Stimulated activated CD8-positive, alpha-beta memory T cell treated with anti-CD3 and anti-CD28 coated beads, Interleukin-4, amount 100 ng/mL, for 4 hours (primary cell): ENCODE measurements at places on chromosomes 2 and 18.

DNA sequence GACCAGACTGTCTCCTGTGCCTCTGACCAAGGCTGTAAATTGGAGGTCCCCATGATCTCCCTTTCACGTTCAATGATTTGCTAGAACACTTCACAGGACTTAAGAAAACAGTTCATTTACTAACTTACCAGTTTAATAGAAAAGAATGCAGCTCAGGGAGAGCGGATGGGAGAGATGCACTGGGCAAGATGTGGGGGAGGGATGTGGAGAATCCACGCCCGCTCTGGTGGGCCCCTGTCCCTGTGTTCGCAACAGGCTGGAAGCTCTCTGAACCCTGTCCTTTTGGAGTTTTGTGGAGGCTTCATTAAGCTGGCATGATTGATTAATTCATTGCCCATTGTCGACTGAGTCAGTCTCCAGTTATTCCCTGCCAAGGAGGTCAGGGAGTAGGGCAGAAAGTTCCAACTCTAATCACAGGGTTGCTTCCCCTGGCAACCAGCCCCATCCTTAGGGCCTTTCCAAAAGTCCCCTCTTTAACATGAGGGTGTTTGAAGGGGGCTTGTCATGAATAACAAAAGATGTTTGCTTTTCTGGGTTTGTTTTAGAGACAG is 257.1 kb downstream of the ACKR3 start:
- no peak for DNase-seq

DNA sequence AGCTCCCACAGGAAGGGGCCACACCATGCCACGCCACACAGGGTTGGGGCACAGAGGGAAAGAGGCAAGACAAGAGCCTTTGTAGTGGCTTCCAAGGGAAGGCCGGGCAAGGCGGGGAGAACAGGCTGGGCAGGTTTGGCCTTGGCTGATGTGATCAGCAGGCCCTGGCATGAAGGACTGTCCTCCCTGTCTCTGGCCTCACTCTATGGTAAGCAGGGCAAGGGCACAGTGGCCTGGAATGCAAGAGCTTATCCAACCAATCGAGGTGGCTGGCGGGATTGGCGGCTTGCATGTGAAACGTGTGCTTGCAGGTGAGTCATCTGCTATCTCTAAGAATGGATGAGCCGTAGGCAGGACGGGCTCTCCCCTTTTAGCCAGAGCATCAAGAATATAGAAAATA is 6.4 kb upstream of the ATP9B start:
- DNase-seq, result no peak

GRCh38 chr18:2857491-2858131 is 10.8 kb downstream of the EMILIN2 start:
- DNase-seq, result no peak

GRCh38 chr18:23588836-23589560 is 2.7 kb upstream of the NPC1 start:
- no peak for DNase-seq

DNA sequence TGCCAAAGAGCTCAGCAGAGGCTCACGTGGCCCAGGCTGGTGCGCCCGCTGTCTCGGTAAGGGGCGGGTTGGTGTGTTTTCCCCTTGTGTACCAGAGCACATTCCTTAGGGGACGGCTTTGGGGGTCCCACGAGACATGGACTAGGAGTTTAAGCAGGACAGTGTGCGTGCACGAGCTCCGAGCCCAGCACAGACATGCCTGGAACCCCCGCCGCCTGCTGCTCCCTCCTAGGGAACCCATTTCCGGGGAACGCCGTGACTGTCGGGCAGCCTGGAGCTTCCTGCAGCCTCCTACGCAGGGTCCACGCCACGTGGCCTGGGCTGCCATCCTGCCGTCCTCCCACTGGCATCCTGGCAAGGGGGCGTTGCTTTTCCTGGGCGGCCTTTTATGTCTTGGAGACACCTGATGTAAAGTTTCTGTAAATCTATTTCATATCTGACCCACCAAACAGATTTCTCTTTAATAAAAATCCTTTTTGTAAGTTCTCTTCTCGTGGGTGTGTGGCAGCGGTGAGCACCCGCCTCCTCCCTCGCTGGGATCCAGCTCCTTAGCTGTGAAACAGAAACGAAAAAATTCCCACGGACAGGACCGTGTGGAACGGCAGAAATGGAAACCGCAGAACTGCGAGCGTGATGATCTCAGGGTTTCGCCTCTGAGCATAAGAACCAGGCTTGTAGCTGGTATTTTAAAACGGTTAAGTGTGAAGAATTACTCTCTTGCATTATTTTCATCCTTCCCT is 43.5 kb upstream of the KCNG2 start:
- no peak for DNase-seq

DNA sequence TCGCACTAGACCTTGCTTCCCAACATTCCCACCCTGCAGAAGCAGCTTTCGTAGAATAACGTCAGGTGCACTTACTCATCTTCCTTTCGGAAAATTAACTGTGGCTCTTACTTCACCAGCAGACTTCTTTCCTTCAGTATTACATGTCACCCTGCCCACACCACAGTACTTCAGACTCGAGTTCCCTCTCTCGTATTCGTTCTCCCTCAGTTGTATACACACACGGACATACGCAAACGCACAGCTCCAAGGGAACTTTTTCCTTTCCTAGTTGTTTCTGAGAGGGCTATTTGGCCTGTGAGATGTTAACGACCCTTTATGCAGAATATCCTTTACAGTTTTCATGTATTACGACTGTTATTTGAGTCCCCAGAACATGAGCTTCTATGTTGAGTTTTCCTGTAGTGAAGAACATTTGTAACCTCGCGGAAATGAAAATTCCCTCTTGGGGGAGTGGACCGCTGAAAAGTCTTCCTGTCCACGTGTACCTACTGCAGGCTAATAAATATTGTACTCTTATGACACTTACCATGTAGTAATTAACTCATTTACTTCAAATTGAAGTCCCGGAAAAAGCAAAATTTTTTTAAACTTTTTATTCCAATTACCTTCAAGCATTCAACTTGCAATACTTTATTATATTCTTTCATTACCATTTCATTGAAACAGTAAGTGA is 908 bp downstream of the ERLEC1 start:
- DNase-seq, result no peak

DNA sequence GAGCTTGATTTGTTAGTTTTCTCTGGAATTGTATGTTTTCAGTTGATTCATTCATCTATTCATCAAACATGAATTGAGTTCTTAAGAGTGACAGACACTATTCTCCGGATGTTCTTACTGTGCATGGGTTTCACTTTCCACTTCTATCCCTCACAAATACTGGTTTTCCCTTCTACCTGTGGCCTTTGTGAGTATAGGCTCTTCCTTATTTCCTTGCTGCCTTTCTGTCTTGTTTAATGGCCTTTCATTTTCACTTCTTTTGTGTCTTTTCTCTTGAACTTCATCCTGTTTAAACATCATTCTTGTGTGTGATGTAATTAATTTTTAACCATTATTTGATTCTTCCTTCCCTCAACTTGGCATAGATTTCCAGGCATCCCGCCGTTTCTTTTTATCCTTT is 90.7 kb downstream of the CRIM1 start:
- DNase-seq, result no peak

DNA sequence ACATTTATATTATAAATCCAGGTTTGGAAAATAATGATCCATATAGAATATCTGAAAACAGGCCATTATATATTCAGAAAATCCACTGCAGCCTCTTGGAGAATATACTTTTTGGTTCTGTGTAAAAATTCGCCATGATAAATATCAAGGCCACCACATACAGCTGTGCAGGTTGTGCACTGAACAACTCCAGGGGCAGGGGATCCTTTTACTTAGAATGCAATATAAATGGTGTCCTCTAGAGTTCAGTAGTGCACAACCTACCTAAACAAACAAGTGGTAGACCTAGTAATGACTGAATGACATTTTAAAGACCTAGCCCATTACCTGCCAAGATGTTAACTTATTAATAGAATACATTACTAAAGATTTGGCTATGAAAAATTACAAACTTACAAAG is 22.4 kb downstream of the MOGAT1 start:
- DNase-seq, result no peak

DNA sequence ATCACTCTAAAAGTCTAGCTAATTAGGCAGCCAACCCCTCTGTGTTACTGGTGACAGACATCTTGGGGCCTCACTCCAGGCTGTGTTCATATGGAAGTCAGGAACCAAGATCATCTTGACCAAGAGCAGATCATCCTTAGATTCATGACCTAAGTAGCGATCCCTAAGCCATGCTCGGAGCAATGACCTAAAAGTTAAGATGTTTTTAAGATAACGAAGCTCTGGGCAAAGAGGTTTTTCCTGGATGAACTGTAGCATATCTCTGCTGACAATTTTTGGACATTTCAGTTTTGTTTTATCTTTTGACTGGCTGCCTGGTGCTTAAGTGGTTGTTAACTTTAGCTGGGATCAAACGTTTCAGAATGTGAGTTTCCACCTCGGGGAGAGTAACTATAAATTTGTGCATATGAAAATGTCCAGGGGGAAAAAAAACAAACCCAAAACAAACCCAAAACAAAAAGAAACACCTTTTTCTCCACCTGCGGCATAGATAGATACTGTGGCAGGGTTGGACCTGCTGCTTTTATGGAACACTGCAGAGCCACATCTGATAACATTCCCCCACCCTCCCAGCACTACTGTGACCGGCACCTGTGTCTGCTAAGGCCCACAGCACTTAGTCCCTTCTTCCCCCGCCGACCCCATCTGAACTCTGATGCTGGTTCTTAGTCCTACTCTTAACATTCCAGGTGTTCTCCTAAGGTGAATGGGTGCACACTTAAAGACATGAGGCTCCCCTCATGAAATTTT is 45.5 kb downstream of the EPAS1 start:
- DNase-seq, result no peak

DNA sequence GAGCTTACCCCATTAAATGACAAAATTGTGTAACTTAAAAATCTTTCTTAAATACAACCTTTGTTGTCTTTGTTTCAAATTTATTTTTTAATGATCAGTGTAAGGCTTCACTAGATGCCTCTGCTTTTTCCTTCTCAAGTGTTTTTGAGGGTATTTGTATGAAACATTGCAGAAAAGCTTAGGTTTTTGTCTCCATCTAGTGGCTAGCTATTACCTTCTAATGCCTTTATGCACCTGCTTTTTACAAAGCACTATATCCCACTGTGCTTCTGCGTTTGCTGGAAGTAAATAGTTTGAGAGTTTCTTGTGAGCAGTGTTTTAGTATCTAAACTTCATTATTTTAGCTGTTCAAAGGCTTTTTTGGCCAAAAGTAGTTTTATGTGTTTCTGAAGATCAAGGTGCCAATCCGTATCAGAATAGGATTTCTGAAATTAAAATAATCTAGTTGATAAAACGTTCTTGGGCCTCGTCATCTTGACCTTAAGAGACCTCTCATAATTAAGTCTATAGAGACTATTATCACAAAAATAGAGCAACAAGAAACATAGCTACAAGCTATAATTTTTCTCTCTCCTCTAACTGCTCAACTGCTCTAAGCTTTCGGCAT is 47.0 kb downstream of the IWS1 start:
- DNase-seq, result no peak

- no peak for DNase-seq
These were observed 6.5 kb downstream of the SCN3A start for GRCh38 chr2:165197346-165197745.

DNA sequence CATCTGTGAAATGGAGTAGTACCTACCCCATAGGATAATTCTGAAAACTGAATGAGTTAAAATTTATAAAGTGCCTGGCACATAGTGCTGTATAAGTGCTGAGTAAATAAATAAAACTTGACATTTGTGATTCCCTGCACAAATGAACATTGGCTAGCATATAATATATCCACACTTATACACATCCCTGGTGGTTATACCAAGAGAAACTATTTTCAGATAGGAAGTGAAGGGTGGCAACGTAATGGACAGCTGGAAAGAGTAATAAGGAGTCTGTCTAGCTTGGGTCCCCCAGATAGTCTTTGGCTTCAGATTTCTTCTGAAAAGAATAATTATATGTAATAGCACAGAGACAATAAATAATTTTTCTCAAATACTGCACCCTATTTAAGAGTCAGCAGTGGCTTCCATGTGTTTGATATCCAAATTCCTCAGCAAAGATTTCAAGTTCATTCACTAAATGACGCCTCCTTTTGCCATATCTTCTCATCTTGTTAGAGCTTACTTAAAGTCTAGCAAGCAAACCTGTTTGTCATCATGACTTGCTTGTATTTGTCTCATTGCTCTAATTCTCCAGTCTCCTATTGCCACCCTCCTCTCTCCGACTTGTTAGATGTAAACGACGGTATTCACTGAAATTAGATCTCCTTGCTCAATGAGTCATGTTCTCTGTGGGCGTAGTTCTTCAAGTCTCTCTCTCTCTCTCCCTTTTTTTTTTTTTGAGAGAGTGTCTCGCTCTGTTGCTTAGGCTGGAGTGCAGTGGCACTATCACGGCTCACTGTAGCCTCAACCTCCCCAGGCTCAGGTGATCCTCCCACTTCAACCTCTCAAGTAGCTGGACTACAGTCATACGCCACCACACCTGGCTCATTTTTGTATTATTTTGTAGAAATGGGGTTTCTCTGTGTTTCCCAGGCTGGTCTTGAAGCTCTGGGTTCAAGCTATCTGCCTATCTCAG is 8.7 kb upstream of the ADGRF3 start:
- DNase-seq, result no peak

- no peak for DNase-seq
These were observed 15.4 kb downstream of the FEZ2 start for GRCh38 chr2:36582538-36582937.

- no peak for DNase-seq
These were observed 108.7 kb downstream of the TRIM43 start for GRCh38 chr2:95700519-95700918.

DNA sequence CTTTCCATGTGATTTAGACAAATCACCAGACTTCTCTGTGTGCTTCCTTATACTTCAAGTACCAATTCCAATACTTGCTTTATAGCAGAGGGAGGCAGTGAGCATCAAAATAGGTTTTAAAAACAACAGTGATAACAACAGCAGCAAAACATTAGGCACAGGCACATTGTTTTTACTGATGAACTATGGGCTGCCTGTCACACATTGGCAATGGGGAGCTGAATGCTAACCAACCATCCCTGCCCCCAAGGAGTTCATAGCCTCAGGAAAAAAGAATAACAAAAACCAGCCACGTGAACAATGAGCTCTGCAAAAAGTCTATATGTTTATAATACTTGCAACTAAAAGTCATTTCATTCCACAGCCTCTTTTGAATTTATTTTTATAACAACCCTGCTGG is 287.9 kb upstream of the TRIB2 start:
- no peak for DNase-seq

DNA sequence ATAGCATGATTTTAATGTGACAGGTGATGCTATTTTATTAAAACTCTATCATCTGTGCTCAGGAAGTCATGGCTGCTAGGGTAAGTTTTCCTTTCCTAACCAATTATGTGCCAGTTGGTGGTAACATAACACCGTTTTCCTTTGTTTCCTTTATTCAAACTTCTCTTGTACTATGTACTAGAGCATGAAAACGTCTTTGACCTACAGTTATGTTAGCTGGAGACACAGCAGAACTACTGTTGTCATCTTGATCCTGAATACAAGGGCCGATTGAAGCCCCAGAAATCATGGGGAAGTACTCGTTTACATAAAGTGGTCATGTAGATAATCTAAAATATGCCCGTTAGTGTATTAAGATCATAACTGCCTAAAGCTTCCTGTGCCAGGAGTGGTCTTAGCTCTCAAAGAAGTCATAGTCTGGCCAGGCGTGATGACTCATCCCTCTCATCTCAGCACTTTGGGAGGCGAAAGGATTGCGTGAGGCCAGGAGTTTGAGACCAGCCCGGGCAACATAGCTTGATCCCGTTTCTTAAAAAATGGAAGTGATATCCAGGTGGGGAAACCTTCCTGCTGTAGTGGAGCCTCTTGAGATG is 20.5 kb downstream of the NEDD4L start:
- DNase-seq, result no peak
